ENCODE measurements at places on chromosomes 1 and 21.

- no peak for DNase-seq
These were observed 69.6 kb downstream of the PIK3R3 start for GRCh38 chr1:46062651-46063319.

DNA sequence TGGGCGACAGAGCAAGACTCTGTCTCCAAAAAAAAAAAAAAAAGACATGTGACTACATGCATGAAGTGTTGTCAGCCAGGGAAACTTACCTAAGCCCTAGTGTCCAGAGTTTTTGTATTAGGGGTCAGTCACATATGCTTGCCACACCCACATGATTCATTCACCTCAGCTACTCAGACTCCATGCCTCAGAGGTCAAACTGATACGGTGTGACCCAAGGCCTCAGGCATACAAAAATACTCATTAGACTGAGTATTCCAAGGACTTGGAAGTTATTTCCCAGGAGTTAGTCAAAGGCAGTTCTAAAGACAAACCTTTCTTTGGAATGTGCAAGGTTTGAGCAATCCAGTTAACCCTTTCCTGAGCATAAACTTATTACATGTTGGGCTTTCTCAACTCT lies 6.3 kb upstream of the TRIM33 start:
- DNase-seq, result no peak

DNA sequence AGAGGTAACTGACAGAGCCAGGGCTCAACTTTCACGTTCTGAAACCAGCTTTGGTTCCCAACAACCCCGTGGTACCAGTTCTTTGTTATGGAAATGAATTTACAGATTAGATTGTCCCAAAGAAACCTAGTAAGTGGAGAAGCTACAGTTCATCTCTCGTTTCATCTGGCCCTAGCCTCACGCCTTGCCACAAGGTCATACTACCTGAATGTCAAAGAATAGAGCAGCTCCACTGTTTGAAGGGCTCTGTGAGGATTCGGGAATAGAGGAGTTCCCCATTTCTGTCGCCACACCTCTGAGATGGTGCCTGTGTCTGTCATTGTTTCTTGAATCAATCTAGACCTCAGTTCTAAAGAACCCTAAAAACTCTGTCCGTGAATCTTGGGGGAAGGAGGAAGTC lies 15.0 kb upstream of the CDC42 start:
- DNase-seq, result no peak

DNA sequence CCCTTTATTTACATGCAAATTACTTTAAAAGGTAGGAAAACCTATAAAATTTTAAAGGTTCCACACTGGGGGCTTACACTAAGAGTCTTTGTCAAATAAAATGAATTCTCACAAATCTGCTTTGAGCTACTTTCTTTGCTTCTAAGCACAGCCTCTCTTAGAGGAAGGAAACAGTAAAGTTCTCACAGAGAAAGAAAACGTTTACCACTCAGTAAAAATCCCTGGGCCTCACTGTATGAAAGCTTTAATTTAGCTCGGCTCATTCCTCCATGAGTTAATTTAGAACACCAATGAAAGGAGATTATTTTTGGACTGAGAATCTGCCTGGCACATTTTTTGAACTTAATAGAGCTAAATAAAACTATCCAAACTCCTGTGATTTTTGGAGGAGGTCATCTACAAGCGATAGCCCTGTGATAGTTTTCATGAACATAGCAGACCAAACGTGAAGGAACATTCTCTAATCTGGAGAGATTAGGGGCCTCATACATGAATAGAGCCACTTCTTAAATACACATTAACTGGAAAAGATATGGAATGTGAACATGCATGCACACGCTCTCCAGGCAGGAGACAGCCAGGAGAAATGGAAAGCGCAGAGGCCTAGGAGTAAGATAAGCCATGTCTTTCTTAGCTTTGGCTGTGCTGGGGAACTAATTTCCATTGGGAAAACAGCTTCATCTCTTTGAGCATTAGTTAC lies 32.8 kb downstream of the PRRX1 start:
- no peak for DNase-seq

- no peak for DNase-seq
These were observed 2.6 kb upstream of the DDR2 start for GRCh38 chr1:162629651-162630050.

DNA sequence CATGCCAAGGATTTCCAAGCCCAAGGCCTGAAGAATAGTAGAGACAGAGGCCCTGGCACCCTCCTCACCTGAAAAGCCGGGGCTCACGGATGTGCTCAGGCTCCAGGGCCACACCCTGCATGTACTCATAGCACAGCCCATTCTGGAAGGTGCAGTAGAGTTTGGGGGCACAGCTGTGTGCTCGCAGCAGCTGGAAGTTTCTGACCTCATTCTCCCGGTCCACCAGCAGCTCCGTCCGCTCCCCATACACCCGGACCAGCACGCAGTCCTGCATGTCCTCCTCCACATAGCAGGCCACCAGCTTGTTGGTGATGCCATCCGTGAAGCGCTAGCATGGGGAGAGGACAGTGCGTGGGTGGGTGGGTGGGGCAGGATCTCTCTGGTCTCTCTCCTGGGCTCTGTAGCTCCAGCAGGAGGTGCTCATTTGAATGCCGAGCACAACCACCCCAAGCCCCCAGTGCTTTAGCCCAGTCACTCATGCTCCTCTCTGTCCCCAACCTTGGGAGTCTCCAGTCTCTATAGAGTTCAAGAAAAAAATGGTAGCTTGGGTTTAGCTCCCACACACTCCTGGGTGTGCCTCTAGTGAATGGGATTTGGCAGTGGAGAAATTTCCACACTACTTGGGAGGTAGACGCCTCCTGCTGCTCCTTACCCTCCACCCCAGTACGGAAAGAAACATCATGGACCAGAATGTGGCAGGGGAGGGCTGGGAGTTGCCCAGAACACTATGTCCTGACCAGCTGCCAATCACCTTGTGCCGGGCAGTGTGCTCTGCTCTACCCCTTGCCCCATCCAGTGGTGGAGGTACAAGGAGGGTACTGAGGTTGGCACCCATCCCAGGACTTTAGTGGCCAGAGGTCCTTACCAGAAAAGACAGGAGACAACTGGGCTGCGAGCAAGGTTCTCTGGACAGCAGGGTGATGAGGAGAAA lies 1.9 kb downstream of the ETNK2 start:
- DNase-seq, result no peak

- peak; percentile 53 for DNase-seq
These were observed 11.0 kb downstream of the BRINP2 start for GRCh38 chr1:177181631-177182291.

DNA sequence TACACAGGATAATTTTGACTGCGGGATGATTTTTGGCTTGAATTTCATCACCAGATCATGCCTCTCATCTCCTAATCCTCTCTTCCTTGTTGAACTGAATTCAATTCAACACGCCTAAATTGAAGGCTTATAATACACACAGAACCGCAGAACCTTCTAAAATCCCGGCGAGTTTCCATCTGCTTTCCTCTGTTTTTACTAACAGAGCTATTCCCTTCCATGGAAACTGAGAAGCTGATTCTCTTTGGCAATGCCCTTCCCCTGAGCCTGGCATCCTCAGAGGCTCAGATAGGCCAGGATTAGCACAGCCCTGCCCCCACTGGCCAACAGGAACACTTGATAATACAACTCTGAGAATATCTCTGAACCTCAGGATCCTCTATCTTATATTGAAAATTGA lies 130.2 kb downstream of the CAPN8 start:
- DNase-seq, result no peak
